ENCODE measurements at places on chromosomes 11 and 22. TPM values are rescaled to one million over a fixed set of nuclear protein-coding genes. Genes with fewer than 3 reads are reported as not detected.

The LIF gene
- 0.31 TPM for total RNA-seq

The FXYD2 gene
- not detected for total RNA-seq

The MAPK8IP2 gene
- total RNA-seq, result 0.47 TPM

The LRRC4C gene
- total RNA-seq, result not detected

The SEPTIN5 gene
- total RNA-seq, result 195 TPM

The SLC39A13 gene
- 10.9 TPM for total RNA-seq
